ENCODE measurements at places on chromosomes 4 and X.

DNA sequence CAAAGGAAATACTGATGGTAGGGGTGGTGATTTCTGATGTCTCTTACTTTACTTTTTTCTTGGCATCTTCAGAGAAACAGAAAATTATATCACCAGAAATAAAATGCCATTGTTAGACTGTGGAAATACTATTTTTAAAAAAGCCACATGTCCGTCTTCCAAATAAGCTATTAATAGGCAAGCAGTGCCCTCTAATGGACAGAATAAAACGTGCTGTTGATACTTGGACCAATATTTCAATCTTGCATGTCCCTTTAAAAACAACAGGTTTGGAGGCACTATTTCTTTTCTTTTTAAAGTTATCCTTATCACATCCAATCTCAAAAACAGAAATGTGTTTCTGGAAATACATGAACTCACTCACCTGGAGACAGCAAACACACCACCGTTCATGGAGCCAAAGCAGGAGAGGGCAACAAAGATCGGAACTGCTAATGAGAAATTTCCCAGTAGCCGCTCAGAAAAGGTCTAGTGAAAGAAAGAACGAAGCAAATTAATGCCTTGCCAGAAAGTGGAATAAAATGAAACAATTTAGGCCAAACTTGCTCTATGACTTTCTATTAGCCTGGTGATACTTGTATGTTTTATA is 59.2 kb downstream of the SLC7A11 start:
- no peak for DNase-seq

DNA sequence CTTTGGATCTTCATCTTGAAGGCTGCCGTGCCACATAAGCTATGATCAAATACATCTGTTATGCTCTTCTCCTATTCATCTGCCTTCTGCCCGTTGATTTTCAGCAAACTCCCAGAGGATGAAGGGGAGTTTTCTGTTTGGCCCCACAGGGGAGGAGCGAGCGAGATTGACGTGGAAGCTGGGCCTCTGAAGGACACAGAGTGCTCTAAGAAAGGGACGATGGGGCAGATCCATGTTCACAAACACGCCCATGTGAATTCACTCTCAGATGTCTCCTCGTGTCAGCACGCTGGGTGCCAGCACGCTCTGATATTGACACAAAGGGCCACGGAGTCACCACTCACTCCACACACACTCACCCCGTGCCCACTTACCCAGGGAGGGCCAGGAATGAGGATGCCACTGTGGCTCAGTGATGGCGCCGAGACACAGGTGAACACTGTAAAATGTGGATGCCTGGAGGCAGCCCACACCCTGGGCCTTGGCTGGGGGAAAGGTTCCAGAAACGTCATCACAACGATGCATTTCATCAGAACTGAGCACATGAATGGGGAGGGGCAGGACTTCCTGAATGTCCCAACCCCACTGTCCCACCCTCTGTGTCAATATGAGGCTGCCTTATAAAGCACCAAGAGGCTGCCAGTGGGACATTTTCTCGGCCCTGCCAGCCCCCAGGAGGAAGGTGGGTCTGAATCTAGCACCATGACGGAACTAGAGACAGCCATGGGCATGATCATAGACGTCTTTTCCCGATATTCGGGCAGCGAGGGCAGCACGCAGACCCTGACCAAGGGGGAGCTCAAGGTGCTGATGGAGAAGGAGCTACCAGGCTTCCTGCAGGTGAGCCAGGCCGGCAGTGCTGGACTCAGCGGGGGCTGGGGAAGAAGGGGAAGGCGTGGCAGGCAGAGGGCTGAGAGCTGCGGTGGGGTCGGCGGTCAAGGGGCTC is at the start of gene S100P:
S100P (plus strand) TSS at position 648 of the 946 bp plus-strand sequence; CDS start at position 703, 55 bp downstream.
- no peak for DNase-seq

- DNase-seq, result no peak
These were observed 518 bp downstream of the ARMCX1 start for GRCh38 chrX:101550751-101551379.

DNA sequence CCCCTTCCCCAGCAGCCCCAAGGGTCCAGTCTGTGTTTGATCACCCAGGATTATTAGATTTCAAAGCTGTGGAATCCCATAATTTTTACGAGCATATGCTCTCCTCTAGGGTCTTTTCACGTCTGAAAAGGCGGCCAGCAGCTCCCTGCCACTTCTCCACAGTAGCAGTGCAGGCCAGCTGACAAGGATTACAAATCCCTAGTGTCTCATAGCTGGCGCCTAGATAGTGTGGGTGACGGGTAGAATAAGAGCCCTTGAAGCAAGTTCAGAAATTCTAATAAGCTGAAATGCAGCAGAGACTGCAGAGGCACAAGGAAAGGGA is 79.4 kb downstream of the RLIM start:
- no peak for DNase-seq

DNA sequence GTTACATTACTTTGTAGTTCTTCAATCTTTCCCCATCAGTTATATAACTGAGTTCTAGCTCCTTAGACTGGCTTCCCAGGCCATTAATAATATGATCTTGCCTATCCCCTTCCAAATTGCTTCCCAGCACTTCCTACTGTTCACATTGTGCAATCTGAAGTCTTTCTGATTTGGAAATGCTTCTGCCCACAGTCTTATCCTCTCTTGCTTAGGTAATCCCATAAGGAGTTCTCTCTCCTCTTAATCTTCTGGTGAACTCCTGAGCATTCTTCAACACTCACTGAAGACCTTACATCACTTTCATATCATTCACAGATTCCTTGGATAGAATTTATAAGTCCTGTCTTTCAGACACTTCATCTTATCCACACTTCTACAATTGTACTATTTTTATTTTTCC is 132.7 kb upstream of the TTC29 start:
- DNase-seq, result no peak

All from iPS DF 6.9 (cell line).